ENCODE measurements at places on chromosomes 3 and 15.

- DNase-seq, result no peak
Observed at GRCh38 chr15:92829875-92830274, 70.2 kb upstream of the CHD2 start.

DNA sequence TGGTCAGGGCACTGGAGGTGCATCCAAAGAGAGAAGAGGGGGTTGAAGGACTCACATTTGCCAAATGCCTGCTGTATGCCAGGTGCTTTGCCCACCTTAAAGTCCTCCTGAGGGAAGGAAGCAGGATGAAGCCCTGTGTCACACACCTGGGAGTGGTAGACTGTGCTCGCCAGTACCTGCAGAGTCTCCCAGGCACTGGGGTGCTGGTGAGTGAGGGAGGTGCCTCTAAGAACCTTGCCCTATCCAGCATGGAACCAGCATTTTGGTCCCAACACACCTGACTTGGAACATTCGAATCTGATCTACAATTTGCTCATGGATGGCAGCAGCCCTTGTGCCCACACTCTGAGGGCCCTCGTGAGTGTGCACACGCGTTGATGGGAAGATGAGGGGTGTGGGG, 76.7 kb downstream of the SEC22A start:
- no peak for DNase-seq

DNA sequence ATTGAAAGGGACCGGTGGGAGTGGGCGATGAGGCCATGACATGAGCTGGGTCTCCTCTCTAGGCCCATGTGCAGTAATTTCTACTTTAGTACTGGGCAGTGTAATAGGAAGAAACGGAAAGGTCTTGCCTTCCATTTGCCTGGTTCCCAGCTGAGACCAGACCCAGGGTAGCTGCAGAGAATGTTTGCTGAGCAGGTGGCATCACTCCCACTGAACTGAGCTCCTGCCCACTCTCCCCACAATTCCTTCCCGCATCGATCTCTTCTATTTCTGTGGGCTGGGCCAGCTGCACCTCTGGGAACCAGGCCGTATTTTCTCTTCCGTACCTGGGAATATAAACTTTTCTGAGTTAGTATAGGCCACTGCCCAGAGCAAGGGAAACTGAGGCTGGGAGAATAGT, 15.8 kb downstream of the ESYT3 start:
- no peak for DNase-seq

- no peak for DNase-seq
Observed at GRCh38 chr3:48026098-48026497, 9.9 kb upstream of the MAP4 start.

GRCh38 chr3:14925729-14926591, 21.4 kb upstream of the NR2C2 start:
- peak; percentile 58 for DNase-seq

DNA sequence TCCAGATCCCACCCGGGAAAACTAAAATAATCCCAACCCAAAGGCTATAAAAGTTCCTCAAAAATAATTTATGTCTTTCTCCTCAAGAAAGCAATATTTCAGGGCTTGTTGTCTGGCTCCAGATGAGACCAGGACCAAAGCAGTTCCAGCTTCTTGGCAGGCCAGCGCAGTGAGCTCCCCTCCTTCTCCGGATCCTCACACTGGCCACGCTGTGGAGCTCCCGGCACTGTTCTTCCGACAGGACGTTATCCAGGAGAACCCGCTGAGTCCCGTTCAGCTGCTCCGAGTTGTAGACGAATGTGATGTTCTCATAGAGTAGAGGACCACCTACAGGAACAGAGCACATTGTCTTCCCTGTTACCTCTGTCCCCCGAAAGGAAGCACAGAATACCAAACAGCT, 146.3 kb downstream of the P3H2 start:
- DNase-seq, result no peak

DNA sequence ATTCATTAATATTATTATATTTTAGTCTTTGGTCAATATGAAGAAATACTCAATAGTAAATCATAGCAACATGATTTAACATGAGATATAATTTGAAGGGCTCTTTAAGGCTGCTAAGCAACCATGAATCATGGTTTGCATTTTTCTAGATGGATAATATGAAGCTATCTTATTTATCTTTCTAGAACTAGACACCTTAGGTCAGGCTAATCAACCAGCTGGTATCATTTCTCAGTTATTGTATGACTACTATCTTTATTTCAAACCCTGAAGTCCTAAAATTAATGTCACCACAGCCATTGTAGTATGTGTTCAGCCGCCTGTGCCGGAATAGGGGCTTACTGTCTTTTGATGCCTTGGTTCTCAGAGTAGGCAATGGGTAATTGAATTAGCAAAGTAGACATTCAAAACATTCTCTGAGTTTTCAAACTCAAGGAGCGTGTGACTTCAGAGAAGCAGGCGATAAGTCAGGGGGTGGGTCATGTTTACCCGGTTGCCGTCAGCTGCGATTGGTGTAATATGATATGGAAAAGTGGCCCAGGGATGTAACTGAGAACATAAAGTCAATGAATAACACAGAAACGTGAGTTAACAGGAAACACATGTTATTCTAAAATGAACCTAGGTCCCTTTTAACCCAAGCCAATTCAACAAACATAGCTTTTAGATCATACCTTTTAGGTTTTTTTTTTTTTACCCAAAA, 93.4 kb upstream of the CTDSPL start:
- DNase-seq, result no peak

- no peak for DNase-seq
Observed at GRCh38 chr3:139638518-139638917, 39.3 kb downstream of the NMNAT3 start.

DNA sequence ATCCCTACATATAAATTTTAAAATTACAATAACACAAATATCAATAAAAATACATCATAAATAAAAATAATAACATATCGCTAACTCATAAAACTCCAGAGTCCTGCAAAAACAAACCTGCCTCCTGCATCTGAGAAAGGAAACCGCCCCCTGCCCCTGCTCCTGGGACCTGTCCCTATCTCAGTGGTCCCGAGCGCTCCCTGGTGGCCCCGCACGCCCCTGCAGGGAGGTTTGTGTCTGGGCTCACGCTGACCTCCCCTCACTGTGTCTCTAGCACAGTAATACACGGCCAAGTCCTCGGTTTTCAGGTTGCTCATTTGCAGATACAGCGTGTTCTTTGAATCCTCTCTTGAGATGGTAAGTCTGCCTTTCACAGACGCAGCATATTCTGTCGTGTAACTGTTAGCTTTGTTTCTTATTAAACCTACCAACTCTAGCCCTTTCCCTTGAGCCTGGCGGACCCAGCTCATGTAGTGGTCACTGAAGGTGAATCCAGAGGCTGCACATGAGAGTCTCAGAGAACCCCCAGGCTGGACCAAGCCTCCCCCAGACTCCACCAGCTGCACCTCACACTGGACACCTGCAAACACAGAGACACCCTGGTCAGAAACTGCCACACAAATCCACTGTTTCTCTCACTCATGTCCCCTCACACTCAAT, 554.1 kb downstream of the GOLGA6L6 start:
- DNase-seq, result no peak

GRCh38 chr15:43325039-43325684, 5.2 kb downstream of the LCMT2 start:
- DNase-seq, result no peak

GRCh38 chr3:78506581-78507195, 1261.1 kb downstream of the ROBO1 start:
- DNase-seq, result peak; percentile 12

- no peak for DNase-seq
Observed at GRCh38 chr3:138374573-138375134, 26.3 kb downstream of the MRAS start.

DNA sequence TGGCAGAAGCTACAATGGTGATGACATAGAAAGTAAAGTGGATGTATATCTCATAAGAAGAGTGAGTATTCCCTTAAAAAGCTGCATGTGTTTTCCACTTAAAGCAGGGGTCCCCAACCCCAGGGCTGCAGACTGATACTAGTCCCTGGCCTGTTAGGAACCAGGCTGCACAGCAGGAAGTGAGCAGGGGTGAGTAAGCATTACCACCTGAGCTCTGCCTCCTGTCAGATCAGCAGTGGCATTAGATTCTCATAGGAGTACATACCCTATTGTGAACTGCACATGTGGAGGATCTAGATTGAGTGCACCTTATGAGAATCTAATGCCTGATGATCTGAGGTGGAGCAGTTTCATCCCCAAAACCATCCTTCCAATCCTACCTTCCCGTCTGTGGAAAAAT, 126.1 kb upstream of the CMC1 start:
- DNase-seq, result no peak

- DNase-seq, result no peak
Observed at GRCh38 chr3:183809270-183809669, 16.1 kb downstream of the MAP6D1 start.

DNA sequence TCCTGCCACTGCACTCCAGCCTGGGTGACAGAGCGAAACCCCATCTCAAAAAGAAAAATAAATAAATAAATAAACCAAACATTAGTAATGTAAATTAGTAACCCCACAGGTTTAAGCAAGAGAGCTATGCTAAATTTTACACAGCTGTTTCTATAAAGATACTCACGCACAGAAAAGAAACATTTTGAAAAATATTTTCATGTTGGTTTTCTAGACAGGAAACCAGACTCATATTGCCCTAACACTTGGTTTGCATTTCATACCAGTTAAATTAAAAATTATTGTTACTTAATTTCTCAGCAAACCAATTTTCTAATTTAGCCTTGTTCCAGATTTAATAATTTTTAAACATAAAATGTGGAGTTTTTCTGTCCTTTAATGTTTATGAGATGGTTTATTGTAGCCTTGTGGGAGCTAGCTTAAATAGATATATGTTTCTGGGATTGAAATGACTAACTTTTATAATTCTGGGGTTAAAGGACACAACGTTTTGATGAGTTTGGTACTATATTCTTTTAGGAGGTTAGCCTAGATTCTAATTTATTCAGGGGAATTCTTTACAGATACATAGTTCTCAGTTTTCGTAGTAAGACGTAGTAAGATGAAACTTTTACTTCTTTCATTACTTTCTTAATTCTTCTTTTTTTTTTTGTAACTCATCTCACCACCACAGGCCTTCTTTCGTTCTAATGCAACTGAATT, 42.6 kb upstream of the SLC4A7 start:
- DNase-seq, result no peak

GRCh38 chr3:183378545-183378944, 49.9 kb downstream of the MCF2L2 start:
- DNase-seq, result no peak

GRCh38 chr3:133547432-133548041, 25.9 kb upstream of the CDV3 start:
- DNase-seq, result peak; percentile 70

- peak; percentile 72 for DNase-seq
Observed at GRCh38 chr15:70486451-70487386, 276.6 kb downstream of the UACA start.

DNA sequence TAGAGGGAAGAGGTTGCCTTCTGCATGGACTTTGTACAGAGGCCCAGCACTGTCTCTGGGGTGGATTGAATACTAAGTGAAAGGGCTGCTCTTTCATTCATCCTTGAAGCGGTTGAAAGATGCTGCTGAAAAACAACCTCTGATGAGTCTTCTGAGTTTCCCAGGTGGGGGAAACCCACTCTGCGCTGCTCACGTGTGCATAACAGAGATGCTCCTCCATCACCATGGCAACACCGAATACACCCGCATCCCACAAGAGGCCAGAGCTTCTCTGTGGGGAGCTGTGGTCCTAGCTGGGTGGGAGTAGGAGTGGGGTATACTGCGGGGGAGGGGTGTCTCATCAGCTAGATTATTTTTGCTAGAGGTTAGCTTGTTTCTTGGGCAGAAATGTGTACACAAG, 6.1 kb upstream of the SYN2 start:
- no peak for DNase-seq

Data from HFFc6 (cell line).